COLO829 (cell line): ENCODE measurements at places on chromosomes 5 and 9.

DNA sequence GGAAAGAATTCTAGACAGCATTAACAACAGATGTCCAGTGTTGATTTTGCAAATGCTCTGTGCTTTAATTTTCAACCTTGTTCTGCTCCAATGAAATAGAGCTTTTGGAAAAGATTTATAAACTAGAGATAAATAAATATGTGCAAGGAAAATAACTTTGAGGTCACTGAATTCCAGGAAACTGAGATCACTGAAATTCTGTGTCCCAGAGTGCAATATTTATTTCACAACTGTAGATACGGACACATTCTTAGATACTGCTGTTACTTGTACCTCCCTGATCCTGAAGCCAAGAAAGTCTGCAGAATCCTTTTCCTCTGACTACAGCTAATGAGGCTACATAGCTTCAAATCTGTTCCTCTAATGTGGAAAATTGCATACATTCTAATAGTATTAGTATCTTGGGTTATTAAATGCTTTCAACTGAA, 222.9 kb downstream of the DOCK8 start:
- no peak for DNase-seq

DNA sequence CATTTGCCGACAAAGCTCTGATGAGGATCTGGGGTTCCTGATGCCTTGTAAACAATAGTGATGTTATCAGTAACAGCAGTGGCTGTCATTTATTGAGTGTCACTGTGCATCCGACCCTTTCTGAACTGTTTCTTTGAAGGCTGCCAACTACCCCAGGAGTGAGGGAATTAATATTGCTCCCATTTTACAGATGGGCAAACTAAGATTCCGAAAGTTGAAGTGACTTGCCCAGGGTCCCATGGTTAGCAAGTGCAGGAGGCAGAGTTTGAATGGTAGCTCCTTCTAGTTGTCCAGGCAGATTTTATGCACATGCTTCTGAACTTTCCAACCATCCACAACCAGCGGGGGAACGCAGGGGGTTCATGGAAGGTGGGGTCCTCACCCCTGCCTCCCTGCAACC, 81.9 kb downstream of the COL27A1 start:
- DNase-seq = no peak

- DNase-seq = no peak
Observed at GRCh38 chr5:148807851-148808250, 18.6 kb upstream of the ADRB2 start.

DNA sequence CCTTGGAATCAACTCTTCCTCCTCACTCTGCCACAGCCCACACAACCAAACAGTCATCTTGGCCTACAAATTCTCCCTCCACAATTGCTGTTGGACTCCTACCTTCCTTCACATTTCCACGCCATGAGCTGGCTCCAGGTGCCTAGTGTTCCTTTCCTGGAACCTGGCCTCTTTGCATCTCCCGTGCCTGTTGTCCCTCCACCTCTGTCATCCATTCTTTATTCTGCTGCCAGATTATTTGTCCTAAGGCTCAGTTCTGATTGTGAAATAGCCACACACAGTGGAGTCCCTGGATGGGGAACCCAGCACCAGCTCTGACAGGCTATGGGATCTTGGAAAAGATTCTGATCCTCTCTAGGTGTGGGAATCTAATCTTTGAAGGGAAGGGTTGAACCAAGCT, 109.1 kb upstream of the ANKH start:
- DNase-seq = no peak

DNA sequence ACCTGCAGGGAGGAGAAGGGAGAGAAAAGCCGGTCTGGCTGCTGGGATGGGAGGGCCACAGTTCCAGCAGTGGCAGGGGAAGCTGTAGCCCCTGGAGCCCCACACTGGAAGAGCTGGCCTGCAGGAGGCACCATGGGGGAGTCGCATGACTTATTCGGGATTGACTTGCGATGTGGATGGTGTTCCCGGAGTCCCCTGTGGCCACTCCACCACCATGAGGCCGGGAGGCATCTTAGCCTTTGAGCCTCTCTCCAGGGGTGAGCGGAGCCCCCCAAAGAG, 92.0 kb downstream of the KCNT1 start:
- no peak for DNase-seq

DNA sequence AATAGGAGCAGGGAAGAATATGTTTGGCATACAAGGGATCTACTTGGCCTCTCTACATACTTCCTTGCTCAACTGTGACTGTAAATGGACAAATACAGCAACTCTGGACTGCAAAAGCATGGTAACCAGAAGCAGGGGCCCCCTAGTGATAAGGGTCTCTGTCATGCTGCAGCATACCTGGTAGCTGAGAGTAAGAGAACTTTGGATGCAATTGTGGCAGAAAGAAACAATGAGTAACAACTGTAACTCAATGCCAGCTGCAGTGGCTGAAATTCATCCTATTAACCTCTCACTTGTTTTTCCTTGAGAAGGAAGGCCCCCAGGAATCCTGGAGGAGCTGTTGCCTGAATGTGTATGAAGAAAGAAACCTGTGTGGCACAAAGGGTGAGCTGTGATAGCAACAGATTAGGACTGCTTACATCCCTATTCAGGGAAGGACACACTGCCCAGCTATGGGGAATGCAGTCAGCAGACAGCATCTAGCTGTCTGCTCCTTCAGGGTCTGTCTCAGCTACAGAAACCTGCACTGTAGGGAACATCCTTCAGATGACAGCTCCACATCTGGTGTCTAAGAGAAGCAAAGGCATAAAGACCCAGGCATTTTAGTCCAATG, 468.1 kb upstream of the ACTBL2 start:
- DNase-seq = no peak
